Naive thymus-derived CD8-positive, alpha-beta T cell (primary cell): ENCODE measurements at places on chromosomes 3 and 15.

GRCh38 chr3:71893702-71894479 is 108.9 kb upstream of the PROK2 start:
- no peaks in the 10 kb centered on the region for H3K36me3 ChIP-seq
- H3K27ac ChIP-seq: no peak overlapping the region
- H3K4me3 ChIP-seq: no peak overlapping the region
- no peaks in the 10 kb centered on the region for H3K4me1 ChIP-seq

DNA sequence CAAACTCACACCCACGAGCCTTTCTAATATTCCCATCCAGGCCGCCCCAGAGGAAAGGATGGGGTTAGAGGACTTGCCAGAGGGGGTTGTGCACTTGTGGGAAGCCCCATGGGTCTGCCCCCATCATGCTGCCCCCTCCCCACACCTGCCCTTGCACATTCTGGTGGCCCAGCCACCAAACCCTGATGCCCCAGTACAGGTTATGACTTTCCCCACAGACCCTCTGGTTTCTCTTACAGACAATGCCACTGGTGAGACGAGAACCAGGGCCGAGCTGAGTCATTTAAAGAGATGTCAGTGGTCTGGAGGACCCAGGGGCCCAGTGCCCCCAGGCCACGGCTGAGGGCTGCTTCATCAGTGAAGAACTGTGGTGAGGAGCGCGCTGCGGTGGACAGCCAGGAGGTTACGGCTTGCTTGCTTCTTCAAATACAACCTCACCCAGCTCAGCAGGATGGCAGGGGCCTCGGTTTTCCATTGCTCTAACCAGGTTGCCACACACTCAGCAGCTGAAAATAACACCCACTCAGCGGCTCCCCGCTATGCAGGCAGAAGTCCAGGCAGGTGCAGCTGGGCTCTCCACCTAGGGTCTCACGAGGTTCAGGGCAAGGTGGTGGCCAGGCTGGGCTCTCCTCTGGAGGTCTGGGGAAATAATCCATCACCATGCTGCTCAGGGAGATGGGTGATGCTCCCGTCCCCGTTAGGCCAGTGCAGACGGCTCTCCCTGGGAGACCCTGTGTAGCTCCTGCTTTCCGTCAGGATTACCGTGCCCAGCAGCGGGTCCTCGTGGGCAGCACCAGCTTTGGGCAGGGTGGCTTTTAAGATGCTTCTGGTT is 13.8 kb upstream of the SNRPA1 start:
- no peak overlapping the region for H3K4me3 ChIP-seq
- no peak for DNase-seq
- H3K27me3 ChIP-seq: peaks cover 3% of the 10 kb centered on the region
- H3K4me1 ChIP-seq: no peaks in the 10 kb centered on the region
- no peak overlapping the region for H3K27ac ChIP-seq

- no peak overlapping the region for H3K27ac ChIP-seq
- DNase-seq: no peak
- peaks cover 11% of the 10 kb centered on the region for H3K27me3 ChIP-seq
- H3K36me3 ChIP-seq: no peaks in the 10 kb centered on the region
- no peak overlapping the region for H3K4me3 ChIP-seq
Measured at GRCh38 chr15:91270747-91271146, 170.7 kb downstream of the SV2B start.

DNA sequence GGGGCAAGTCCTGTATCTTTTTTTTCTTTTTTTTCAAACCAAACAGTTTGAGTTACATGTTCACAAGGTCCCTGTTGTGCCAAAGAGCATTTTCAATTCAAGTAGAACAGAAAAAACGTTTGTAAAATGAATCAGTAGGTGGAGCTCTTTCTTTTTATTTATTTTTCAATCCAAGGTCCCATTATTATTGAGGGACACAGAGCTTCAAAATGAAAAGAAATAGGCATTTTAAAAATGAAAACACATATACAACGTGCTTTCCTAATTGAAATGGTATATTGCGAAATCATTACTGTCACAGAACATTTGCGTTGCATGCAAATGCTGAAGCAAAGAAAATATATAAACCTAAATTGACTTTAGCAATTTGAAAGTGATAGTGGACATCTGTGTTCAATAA is 711.0 kb downstream of the MECOM start:
- no peak overlapping the region for H3K4me3 ChIP-seq
- no peak overlapping the region for H3K27ac ChIP-seq
- H3K36me3 ChIP-seq: no peaks in the 10 kb centered on the region
- no peak for DNase-seq
- no peaks in the 10 kb centered on the region for H3K27me3 ChIP-seq

- H3K4me1 ChIP-seq: peaks cover 4% of the 10 kb centered on the region
- no peak overlapping the region for H3K27ac ChIP-seq
- peaks cover 7% of the 10 kb centered on the region for H3K27me3 ChIP-seq
- DNase-seq: no peak
- H3K4me3 ChIP-seq: no peak overlapping the region
Measured at GRCh38 chr3:129940086-129940485, 34.4 kb upstream of the TRH start.

- H3K36me3 ChIP-seq: no peaks in the 10 kb centered on the region
- H3K4me3 ChIP-seq: no peak overlapping the region
- H3K27ac ChIP-seq: peak overlapping the region; percentile 19
- H3K4me1 ChIP-seq: peaks cover 11% of the 10 kb centered on the region
- no peak for DNase-seq
Measured at GRCh38 chr3:49523756-49524747, 30.2 kb upstream of the BSN start.

- H3K36me3 ChIP-seq: no peaks in the 10 kb centered on the region
- no peak for DNase-seq
- H3K4me3 ChIP-seq: no peak overlapping the region
- peaks cover 7% of the 10 kb centered on the region for H3K27me3 ChIP-seq
- no peaks in the 10 kb centered on the region for H3K4me1 ChIP-seq
- H3K27ac ChIP-seq: no peak overlapping the region
Measured at GRCh38 chr3:157447026-157447694, 10.5 kb downstream of the PTX3 start.

DNA sequence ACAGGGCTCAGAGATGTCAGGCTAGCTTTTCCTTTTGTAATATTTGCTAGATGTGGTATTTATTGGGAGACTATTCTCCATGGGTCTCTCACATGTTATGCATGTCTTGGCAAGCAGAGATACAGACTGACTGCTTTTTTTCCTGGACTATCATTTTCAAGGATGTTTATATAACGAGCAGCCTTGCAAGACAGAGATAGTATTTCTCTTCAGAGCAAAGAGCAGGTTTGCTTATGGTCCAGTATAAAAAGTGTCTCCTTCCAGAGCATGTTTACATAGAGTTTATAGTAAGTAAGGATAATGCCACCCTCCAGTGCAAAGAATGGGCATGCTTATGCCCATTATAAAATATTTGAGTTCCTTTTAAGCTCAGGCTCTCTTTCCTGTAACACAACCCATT is 24.6 kb downstream of the GTF2E1 start:
- H3K27ac ChIP-seq: no peak overlapping the region
- DNase-seq: no peak
- peaks cover 23% of the 10 kb centered on the region for H3K4me1 ChIP-seq
- H3K27me3 ChIP-seq: no peaks in the 10 kb centered on the region
- no peaks in the 10 kb centered on the region for H3K36me3 ChIP-seq

DNA sequence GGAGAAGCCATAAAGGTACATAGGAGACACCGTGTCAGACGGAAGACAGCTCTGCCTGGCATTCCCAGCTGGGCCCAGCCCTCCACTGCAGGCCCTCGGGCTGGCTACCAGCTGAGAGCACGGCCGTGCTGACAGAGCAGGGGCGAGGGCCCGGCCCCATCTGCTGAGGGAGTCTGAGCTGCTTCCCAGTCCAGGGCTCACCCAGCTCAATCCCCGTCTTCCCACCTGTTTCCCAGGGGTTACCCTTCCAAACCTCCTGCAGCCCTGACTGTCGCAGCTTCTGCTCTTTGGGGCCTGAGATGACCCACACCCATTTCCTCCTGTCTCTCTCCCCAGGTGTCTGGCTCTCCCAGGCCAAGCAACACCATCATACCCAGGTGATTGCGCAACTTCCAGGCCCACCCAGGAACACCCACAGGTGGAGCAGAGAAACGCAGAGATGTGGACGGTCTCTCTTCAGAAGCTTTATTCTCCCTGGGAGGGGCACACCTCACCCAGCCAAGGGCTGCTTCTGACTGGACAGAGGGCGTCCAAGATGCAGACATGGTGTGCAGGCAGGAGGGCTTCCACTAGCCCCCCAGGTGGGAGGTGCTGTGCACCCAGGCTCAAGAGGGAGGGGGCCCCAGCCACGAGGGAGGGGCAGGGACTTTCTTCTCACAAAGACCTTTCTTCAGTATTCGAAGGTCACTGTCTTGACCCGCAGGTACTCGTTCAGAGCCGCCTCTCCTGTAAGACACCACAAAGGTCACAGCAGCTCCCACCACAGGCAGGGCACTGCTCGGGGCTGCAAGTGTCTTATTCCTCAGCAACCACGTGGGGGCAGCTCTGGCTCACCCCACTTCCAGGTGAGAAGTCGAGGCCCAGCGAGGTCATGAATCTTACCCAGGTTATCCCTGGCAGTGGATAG is 19.4 kb upstream of the SLC41A3 start:
- H3K27me3 ChIP-seq: peaks cover 3% of the 10 kb centered on the region
- H3K4me3 ChIP-seq: no peak overlapping the region
- H3K36me3 ChIP-seq: no peaks in the 10 kb centered on the region
- H3K27ac ChIP-seq: no peak overlapping the region
- no peaks in the 10 kb centered on the region for H3K4me1 ChIP-seq

DNA sequence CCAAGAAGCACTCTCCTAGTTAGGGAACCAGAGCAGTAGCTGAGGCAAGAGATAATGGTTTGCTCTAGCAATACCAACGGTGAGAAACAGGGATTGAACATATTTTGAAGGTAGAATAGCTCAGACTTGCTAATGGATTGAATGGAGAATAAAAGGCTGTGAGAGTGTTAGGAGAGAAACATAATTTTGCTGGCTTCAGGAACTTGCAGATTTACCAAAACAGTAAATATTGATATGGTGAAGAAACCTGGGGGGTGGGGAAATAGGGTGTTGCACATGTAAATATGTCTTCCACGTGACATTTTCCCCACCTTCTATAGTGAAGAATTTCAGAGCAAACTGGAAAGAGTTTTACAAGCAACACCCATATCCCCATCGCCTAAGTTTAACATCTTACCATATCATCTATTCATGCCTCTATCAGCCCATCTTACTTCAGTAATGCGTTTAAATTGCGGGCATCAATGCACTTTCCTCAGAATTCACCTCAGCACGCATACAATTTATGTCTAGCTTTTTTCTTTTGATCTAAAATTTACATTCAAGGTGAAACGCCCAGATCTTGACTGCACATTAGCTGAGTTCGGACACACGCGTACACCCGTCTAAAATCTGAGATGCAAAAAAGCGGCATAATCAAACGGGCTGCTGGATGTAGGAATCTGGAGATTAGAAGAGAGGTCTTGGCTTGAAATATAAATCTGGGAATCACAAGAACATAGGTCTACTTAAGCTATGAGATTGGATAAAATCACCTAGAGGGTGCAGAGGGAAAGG is 891 bp upstream of the NR1D2 start:
- peak overlapping the region; percentile 89 for H3K27ac ChIP-seq
- H3K4me3 ChIP-seq: peak overlapping the region; percentile 89
- peaks cover 32% of the 10 kb centered on the region for H3K4me1 ChIP-seq
- no peaks in the 10 kb centered on the region for H3K36me3 ChIP-seq
- no peak for DNase-seq

GRCh38 chr3:195260280-195260905 is 10.6 kb downstream of the XXYLT1 start:
- peak overlapping the region; percentile 84 for H3K4me3 ChIP-seq
- DNase-seq: no peak
- H3K27me3 ChIP-seq: no peaks in the 10 kb centered on the region

GRCh38 chr3:62876064-62876463 is 848 bp upstream of the CADPS start:
- H3K4me1 ChIP-seq: peaks cover 2% of the 10 kb centered on the region
- no peak for DNase-seq
- no peak overlapping the region for H3K27ac ChIP-seq
- H3K27me3 ChIP-seq: peaks cover 45% of the 10 kb centered on the region
- peaks cover 3% of the 10 kb centered on the region for H3K36me3 ChIP-seq
- H3K4me3 ChIP-seq: no peak overlapping the region

DNA sequence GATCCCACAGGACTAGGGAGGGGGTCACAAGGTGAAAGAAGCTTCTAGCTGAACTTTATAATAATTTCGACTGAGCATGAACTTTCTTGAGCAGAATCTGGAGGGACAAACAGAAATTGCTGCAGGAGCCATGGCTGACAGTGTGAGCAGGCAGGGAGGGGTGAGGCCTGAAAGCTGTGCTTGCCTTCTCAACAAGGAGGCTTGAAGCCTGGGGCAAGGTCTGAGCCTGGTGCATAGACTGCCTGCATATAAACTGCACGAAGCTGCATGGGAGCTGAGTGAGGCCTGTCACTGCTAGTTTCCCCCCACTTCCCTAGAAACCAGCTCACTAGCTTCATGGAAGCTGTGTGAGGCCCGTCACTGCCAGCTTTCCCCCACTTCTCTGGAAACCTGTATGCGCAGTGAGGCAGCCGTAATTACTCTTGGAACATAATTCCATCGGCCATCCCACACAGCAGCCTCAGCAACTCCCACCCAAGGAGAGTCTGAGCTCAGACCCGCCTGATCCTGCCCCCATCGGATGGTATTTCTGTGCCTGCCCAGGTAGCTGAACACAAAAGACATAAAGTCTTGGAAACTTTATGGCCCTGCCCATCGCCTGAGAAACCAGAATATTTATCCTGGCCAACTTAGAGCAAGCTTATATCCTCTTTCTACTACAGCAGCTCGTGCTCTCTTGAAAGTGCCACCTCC is 136.5 kb downstream of the PLCH1 start:
- DNase-seq: no peak
- H3K4me3 ChIP-seq: no peak overlapping the region
- H3K36me3 ChIP-seq: no peaks in the 10 kb centered on the region
- no peak overlapping the region for H3K27ac ChIP-seq

DNA sequence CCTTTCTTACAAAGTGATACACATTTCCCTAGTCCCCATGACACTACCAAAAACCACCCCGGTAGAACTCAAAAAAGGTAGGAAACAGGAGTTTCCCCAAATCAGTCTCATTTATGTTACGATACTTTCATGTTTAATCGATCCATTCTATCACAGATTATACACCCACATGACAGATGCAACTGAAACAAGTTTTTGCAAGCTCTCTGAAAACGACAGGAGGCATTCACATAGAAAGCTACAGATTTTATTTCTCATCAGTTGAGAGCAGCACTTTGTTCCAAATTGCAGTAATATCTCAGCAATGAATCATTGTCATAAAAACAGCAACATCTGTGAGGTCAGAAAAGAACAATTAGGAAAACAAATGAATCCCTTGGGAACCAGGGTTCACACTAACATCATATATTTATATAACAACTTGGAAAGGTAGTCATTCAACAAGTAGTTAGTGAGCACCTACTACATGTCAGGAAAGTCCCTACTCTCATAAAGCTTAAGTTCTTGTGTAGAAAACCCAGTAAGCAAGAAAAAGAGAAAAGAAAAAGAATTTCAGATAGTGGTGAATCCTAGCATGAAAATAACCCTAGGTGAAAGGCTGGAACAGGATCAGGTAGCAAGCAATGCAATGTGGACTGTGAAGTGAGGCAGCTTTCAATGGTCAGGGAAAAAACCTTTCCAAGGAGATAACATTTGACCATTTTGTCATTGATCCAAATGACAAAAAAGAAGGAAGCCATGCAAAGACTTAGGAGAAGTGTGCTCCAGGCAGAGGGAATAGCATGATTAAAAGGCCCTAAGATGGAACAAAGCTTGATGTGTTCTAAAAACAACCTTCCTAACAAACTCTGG is 8.3 kb downstream of the PLD1 start:
- no peaks in the 10 kb centered on the region for H3K36me3 ChIP-seq
- H3K4me3 ChIP-seq: no peak overlapping the region
- peaks cover 2% of the 10 kb centered on the region for H3K27me3 ChIP-seq
- no peaks in the 10 kb centered on the region for H3K4me1 ChIP-seq
- H3K27ac ChIP-seq: no peak overlapping the region
- DNase-seq: no peak

- no peak for DNase-seq
- H3K36me3 ChIP-seq: no peaks in the 10 kb centered on the region
- H3K27me3 ChIP-seq: peaks cover 9% of the 10 kb centered on the region
- H3K27ac ChIP-seq: no peak overlapping the region
- no peak overlapping the region for H3K4me3 ChIP-seq
Measured at GRCh38 chr3:170520996-170521395, 64.9 kb downstream of the SLC7A14 start.
